Tibial nerve (tissue), 4 donors: ENCODE measurements at places on chromosomes 3 and 15.

DNA sequence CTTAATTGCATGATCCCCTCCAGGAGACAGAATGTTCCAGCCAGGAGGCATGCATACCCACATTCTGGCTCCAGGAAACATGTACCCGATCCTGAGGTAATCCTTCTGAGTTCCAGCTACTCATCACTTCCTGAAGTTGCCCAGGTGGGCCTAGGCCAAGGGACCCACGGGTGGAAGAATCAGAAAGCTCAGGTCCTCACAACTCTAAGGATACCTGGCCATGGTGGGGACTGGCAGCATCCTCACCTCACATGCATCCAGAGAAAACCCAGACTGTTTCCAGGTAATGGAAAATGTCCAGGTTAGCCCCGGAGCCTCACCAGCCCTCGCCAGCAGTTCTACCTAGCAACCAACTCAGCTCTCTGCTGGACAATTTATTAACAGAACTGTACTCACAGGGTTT lies 78.2 kb downstream of the DAPK2 start:
- no peak for DNase-seq

GRCh38 chr15:58383876-58384275 lies 47.9 kb upstream of the LIPC start:
- no peak for DNase-seq

DNA sequence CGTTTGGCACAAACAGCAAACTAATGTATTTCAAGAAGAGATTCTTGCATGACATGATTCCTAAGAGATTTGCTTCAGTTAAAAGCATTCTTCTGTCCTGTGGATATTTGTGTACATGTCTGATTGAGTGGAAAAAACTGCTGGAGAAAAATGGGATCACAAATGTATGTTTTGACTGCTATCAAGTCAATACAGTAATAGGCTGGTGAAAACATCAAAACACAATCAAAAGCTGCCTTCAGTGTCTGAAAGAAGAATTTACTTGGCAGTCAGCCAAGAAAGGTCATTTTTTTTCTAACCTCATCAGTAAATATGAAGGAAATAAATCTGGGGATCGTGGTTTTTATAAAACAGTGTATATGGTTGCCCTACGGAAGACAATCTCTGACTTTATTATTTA lies 1214.8 kb downstream of the NSUN3 start:
- DNase-seq = no peak

GRCh38 chr3:10015461-10015904 lies 10.8 kb upstream of the FANCD2 start:
- DNase-seq = peak; percentile 95

DNA sequence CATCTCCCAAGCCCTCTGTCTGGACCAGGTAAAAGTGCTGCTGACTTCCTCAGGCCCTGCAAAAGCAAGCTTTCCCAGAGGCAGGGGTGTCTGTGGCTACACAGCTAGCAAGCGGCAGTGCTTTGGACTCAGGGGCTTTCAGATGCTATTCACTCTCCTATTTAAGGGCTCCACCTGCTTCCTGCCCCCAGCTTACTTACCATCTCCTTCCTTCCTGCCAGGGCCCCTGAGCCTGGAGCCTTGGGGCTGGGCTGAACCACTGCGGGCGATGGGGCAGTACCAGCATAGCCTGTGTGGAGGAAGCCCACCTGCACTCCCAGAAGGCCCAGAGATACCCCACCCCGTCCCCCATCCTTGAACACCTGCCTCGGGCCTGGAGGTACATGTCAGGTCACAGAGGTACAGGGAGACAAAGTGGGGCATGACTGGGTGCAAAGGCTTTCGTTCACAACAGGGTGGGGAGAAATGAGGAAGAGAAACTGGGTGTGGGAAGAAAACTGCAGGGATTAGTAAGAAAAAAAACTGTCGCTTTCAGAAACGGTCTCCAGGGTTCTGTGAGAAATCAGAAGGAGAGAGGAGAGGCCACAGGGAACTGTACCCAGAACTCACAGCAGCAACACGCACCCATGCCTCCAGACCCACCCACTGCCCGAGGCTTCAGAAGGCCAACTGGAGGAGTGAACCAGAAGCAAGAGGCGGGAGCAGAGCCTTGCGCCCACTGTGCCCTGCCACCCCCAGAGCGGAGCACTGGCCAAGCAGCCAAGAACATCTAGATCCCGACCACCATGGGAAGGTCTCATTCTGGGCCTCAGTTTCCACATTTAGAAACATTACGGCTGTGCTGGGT lies 49.5 kb downstream of the CCDC12 start:
- no peak for DNase-seq

GRCh38 chr3:123119802-123120201 lies 53.0 kb downstream of the PDIA5 start:
- no peak for DNase-seq

GRCh38 chr3:168914662-168915061 lies 748.9 kb downstream of the MECOM start:
- DNase-seq = no peak

DNA sequence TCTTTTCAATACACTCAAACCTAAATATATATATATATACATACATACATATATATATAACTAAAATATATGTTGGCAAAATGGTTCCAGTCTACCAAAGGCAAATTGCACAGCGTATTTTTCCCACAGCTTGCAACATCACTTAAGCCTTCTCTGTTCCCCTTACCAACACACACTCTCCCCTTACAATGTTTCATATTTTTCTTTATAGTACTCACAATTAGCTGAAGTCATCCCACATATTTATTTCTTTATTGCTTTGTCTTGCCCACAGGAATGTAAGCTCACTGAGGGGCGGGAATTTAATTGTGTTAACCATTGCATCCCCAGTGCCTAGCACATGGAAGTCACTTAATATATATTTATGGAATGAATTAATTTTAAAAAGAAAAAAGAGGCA lies 288.3 kb downstream of the ULK4 start:
- DNase-seq = no peak

DNA sequence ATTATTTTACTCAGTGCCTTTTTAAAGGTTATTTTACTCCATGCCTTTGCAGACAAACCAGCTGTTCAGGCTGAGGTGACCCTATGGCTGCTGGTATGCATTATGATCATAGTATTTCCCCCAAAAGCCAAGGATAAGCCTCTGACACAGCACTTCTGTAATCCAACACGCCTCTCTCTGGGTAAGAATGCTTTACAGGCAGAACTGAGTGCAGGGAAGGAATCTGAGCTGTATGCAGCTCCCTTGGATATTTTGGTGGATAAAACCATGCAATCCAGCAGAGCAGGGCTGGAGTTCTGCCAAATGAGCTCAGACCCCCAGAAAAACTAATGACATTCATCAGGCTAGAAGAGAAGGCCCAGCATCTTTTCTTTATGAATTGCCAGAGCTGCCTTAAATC lies 11.7 kb upstream of the MAP1A start:
- DNase-seq = no peak

- peak; percentile 84 for DNase-seq
Observed at GRCh38 chr3:64539451-64540196, 148.2 kb downstream of the ADAMTS9 start.

DNA sequence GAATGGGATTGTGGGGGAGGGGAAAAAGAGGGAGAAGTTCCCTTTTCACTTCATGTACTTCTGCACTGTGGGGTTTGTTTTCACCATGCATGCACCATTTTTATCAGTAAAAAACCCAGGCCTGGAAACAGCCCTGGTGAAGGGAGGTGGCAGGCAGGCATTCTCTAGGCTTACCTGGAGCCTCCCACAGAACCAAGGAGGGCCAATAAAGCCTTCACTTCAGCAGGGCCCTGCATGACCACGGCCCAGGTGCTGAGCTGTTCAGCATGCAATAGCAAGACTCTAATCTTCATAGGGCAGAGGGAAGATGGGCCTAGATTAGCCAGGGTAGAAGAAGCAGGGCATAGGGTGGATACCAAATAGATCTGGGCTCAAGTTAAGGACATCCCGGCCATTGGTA lies 49.6 kb downstream of the SCN5A start:
- DNase-seq = no peak

- no peak for DNase-seq
Observed at GRCh38 chr3:54366007-54366750, 243.8 kb downstream of the CACNA2D3 start.
